ENCODE measurements at places on chromosomes 13 and 19. TPM values are rescaled to one million over a fixed set of nuclear protein-coding genes. Genes with fewer than 3 reads are reported as not detected.
A peak's percentile ranks its signal among the peaks of the same experiment; 100 is the strongest.

ZNF814 gene
- 3.8 TPM for total RNA-seq

DNA sequence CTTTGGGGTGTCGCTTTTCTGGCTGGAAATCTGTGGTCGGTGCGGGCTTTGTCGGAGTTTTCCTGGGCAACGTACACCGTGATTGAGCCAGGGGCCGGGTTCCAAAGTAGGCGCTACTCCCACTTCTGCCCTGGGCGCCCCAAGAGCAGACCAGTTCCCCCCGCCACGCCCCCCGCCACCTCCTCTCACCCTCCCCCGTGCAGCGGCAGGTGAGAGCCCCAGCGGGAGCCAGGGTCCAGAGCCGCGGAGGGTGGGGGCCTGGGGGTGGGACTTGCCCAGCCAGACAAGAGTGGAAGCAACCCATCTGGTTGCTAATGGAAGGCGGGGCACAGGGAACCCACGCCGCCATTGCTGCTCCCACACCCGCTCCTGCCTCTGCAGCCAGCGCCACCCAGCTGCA lies 2195.9 kb downstream of the PCDH9 start:
- no peak for DNase-seq

MAMSTR gene
- 0.84 TPM for total RNA-seq

HSH2D gene
- total RNA-seq, result not detected

- DNase-seq, result peak; percentile 66
These were observed 32.3 kb upstream of the MED4 start for GRCh38 chr13:48126944-48127830.

TEX26 gene
- total RNA-seq, result not detected

GRCh38 chr19:12866416-12867119 lies 14.7 kb downstream of the DNASE2 start:
- no peak for DNase-seq

- no peak for DNase-seq
These were observed 26.9 kb downstream of the FXYD5 start for GRCh38 chr19:35181387-35181786.

DNA sequence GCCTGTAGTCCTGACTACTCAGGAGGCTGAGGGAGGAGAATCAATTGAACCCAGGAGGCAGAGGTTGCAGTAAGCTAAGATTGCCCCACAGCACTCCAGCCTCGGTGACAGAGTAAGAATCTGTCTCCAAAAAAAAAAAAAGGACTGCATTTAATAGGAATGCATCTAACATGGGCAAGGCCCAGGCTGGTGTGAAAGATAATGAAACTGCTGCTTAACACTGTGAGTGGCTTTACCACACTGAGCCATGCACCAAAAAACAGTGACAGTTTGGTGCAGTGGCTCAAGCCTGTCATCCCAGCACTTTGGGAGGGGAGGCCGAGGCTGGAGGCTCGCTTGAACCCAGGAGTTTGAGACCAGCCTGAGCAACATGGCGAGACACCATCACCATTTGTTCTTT lies 8.6 kb downstream of the GTF2F1 start:
- no peak for DNase-seq

GRCh38 chr19:39941615-39942365 lies 7.4 kb upstream of the FCGBP start:
- peak; percentile 42 for DNase-seq

All from endothelial cell of umbilical vein (primary cell).